Natural killer cell treated with Interleukin-12 subunit alpha and Interleukin-12 subunit beta and Interleukin-15 and Interleukin-18, amount 100 ng/mL, for 72 hours (primary cell): ENCODE measurements at places on chromosomes 11 and 22. TPM values are rescaled to one million over a fixed set of nuclear protein-coding genes. Genes with fewer than 3 reads are reported as not detected.

GRCh38 chr11:13668957-13669521 lies 571 bp downstream of the FAR1 start:
- H3K36me3 ChIP-seq = peaks cover 21% of the 10 kb centered on the region
- H3K27ac ChIP-seq = peak overlapping the region; percentile 90
- peaks cover 1% of the 10 kb centered on the region for H3K27me3 ChIP-seq
- H3K4me3 ChIP-seq = peak overlapping the region; percentile 99
- peak; percentile 60 for DNase-seq
- H3K4me1 ChIP-seq = peaks cover 38% of the 10 kb centered on the region

GRCh38 chr11:113111156-113111555 lies 149.9 kb downstream of the NCAM1 start:
- peaks cover 13% of the 10 kb centered on the region for H3K4me1 ChIP-seq
- H3K36me3 ChIP-seq = no peaks in the 10 kb centered on the region
- H3K4me3 ChIP-seq = no peak overlapping the region
- no peak for DNase-seq
- no peak overlapping the region for H3K27ac ChIP-seq

DNA sequence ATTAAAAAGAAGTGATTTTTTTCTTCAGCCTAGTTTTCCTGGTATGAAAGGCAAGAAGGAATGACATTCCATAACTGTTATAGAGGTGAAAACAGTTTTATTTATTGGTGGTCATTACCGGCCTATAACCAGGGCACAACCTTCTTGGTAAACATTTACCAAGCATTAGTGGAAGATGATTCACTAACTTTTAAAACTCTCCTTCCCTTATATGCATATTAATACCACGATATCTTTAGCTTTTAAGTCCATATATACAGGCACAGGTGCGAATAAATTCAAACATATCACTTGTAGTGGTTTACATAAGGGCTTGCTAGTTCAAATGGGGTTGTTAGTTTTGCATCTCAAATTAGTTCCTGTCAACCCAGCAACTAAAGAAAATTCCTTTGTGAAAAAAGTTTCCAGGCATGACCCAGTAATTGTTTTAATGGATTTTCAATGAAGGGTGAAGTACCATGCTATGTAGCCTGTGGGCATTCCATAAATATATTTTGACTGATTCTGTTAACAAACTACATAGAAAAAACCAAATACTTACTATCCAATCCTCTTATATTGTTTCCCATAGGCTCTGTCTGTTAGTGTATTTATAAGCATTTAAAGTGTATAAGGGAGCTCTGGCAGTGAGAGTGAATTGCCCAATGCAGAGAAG lies 30.6 kb upstream of the ROBO3 start:
- no peak for DNase-seq
- H3K4me1 ChIP-seq = peaks cover 6% of the 10 kb centered on the region
- H3K4me3 ChIP-seq = no peak overlapping the region
- no peak overlapping the region for H3K27ac ChIP-seq
- H3K36me3 ChIP-seq = no peaks in the 10 kb centered on the region
- H3K27me3 ChIP-seq = peaks cover 38% of the 10 kb centered on the region

DNA sequence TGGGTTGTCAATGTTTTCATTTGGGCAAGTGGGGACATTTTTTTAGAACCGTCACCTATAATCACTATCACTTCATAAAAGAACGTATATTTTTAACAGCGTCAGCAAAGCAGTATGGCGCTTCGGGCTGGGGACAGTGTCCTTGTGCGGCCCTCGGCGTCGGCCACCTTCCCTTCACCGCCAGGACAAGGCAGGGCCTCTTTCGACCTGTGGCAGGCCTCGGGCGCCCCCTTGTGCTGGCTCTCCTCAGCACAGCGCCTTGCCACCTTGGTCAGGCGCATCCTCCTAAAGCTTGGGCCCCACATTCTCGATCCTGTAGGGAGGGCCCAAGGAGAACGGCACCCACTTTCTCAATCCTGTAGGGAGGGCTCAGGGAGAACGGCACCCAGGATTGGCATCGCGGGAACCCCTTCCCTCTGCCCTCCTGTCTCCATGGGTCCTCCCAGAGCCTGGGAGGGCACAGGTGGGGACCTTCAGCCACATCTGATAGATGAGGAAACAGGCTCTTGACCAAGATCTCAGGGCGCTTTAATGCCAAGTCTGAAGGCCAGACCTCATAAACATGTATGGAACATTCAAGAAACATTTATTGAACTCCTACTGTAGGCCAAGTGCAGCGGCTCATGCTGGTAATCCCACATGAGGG lies 11.5 kb upstream of the FADD start:
- no peaks in the 10 kb centered on the region for H3K36me3 ChIP-seq
- no peak overlapping the region for H3K27ac ChIP-seq

DNA sequence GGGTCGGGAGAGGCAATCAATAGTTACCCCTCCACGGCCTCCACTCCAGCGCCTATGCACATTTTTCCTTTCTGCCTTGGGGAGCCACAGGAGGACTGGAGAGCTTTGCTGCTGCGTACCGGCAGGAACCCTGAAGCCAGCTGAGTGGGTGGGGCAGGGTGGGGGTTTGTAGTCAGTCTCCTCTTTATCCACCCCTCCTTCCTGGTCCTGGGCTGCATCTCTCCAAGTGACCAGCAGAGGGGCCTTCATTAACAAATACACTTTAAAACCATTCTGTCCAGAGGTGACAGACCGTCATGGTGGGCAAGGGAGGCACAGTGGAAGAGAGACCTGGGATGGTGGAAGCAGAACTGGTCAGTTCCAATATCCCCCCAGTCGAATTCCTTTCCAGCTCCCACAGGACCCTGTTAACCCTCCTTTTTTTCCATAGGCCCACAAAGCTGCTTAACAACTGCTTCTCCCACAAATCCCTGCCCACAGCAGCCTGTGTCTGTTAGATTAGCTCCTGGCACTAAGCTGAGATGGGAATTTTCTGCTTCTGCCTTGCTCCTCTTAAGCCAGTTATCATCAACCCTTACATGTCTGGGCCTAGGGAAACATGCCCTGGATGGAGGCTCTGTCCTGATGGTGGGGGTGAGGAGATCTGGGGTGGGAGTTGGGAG lies 3.9 kb upstream of the ABCG4 start:
- H3K27ac ChIP-seq = no peak overlapping the region
- peaks cover 12% of the 10 kb centered on the region for H3K4me1 ChIP-seq
- H3K4me3 ChIP-seq = no peak overlapping the region
- H3K36me3 ChIP-seq = no peaks in the 10 kb centered on the region

DNA sequence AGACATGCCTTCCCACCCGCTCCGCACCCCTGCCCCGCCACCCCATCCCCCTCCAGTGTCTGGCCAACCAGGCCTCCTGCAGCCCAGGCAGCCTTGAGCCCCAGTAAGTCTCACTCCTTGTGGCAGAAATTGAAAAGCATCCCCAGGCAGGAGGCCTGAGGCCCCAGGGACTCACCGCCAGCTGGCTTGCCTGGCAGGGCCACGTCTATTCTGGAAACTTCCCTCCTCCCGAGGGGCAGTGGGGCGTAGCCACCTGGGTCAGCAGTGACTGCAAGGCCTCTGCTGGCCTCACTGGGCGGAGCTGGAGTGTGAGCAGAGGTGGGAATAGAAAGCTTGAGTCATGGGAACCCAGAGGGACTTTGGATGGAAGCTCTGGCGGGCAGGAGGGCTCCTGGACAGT lies 26.3 kb downstream of the ANO1 start:
- H3K27me3 ChIP-seq = no peaks in the 10 kb centered on the region
- H3K36me3 ChIP-seq = no peaks in the 10 kb centered on the region
- no peak overlapping the region for H3K4me3 ChIP-seq
- DNase-seq = no peak
- no peaks in the 10 kb centered on the region for H3K4me1 ChIP-seq
- H3K27ac ChIP-seq = no peak overlapping the region

The CLMP gene
- not detected for total RNA-seq

The CDC42EP1 gene
- 1.9 TPM for total RNA-seq

GRCh38 chr22:45091254-45091854 lies 72.4 kb upstream of the NUP50 start:
- H3K4me3 ChIP-seq = no peak overlapping the region
- no peak overlapping the region for H3K27ac ChIP-seq
- no peaks in the 10 kb centered on the region for H3K36me3 ChIP-seq
- DNase-seq = no peak
- peaks cover 5% of the 10 kb centered on the region for H3K27me3 ChIP-seq

The ASPHD2 gene
- total RNA-seq = 13.6 TPM

The DTX4 gene
- 0.33 TPM for total RNA-seq

The PLAAT4 gene
- total RNA-seq = 42.5 TPM

- peaks cover 38% of the 10 kb centered on the region for H3K4me1 ChIP-seq
- no peaks in the 10 kb centered on the region for H3K27me3 ChIP-seq
- DNase-seq = no peak
- peak overlapping the region; percentile 96 for H3K4me3 ChIP-seq
- H3K36me3 ChIP-seq = no peaks in the 10 kb centered on the region
- peak overlapping the region; percentile 88 for H3K27ac ChIP-seq
Observed at GRCh38 chr11:68905421-68906360, 2.0 kb downstream of the IGHMBP2 start.

The CHRM4 gene
- 0.81 TPM for total RNA-seq

GRCh38 chr22:30115705-30116104 lies 35.4 kb downstream of the HORMAD2 start:
- DNase-seq = no peak
- no peak overlapping the region for H3K4me3 ChIP-seq
- H3K27me3 ChIP-seq = peaks cover 5% of the 10 kb centered on the region
- peaks cover 6% of the 10 kb centered on the region for H3K4me1 ChIP-seq

The OR4D5 gene
- not detected for total RNA-seq

The HBG2 gene
- not detected for total RNA-seq

DNA sequence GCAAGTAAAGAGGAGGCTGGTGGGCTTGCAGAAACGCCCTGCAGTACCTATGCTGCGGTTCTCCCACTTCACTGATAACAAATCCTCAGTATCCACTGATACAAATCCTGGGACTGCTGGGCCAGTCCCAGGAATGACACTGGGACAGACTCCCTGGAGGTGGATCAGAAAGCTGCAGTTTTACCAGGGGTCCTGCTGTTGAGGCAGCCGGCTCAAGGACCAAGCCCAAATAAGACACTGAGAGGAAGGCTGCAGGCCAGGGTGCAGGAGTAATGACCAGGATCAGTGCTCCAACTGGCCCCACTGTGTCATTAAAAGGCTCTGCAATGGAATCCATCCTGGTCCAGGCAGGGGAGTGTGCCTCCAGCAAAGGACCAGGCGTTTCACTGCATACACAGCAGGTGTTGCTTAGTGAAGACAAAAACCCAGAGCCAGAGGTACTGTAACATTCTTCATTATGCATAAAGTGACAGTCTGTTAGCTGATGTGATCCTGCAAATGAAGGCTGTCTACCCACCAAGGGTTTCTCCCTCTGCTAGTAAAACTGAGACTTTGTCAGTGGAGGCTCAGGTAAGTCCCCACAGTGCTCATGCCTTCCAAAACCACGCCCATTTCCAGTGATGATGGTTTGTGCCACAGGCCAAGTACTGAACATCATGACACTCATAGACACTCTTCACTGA lies 1.4 kb upstream of the C22orf39 start:
- H3K27me3 ChIP-seq = no peaks in the 10 kb centered on the region
- DNase-seq = peak; percentile 57
- H3K4me3 ChIP-seq = peak overlapping the region; percentile 97
- H3K4me1 ChIP-seq = peaks cover 32% of the 10 kb centered on the region

The PHOX2A gene
- not detected for total RNA-seq

The CHEK1 gene
- total RNA-seq = 74.7 TPM

DNA sequence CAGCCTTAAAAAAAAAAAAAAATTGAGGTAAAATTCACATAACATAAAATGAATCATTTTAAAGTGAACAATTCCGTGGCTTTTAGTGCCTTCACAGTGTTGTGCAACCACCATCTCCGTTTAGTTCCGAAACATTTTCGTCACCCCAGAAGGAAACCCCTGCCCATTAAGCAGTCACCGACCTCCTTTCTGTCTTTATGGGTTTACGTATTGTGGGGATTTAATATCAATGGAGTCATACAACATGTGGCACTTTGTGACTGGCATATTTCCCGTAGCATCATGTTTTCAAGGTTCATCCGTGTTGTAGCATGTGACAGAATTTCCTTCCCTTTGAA lies 65.5 kb downstream of the BCR start:
- no peaks in the 10 kb centered on the region for H3K27me3 ChIP-seq
- H3K4me1 ChIP-seq = peaks cover 83% of the 10 kb centered on the region
- peak overlapping the region; percentile 21 for H3K4me3 ChIP-seq
- peak overlapping the region; percentile 55 for H3K27ac ChIP-seq

The OR52I2 gene
- not detected for total RNA-seq

DNA sequence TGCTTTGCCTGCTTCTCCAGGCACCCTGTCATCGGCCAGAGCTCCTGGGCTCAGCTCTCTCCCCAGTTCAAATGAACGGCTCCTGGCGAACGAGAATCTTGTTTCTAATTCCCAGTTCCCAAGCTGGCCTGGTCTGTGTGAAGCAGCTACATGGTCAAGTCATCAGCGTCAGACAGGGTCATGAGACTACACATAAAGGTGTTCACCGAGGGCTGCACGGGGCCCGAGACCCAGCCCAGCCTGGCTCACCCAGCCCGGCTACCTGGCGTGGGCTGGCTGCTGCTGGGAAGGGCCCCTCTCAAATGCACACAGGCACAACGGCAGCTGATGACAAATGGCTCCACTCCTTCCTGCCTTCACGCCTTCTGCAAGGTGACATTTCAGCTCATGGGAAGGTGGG lies 14.6 kb upstream of the CELSR1 start:
- H3K27me3 ChIP-seq = peaks cover 8% of the 10 kb centered on the region
- H3K36me3 ChIP-seq = peaks cover 5% of the 10 kb centered on the region
- no peak overlapping the region for H3K4me3 ChIP-seq
- DNase-seq = no peak
- H3K27ac ChIP-seq = no peak overlapping the region

The TIMM8B gene
- total RNA-seq = 71.1 TPM

The CDKN1C gene
- 2.0 TPM for total RNA-seq

The ATL3 gene
- 40.6 TPM for total RNA-seq

DNA sequence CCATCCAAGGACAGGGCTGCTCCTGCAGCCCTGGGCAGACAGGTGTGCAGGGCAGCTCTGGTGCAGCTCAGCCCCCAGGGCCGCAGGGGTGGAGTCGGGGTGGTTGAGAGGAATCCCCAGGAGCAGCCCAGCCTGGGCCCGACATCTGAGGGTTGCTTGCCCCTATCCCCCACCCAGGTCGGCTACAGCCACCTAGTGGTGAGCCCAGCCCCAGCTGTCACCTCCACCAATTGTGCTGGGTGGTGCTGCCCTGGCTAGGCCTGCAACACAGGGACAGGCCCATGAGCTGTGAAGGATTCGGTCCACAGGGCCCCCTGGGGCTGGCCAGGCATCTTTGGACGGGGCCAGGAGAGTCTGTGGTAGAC lies 29.6 kb downstream of the RTN4R start:
- no peaks in the 10 kb centered on the region for H3K4me1 ChIP-seq
- H3K4me3 ChIP-seq = no peak overlapping the region
- H3K27ac ChIP-seq = no peak overlapping the region
- peak; percentile 70 for DNase-seq

DNA sequence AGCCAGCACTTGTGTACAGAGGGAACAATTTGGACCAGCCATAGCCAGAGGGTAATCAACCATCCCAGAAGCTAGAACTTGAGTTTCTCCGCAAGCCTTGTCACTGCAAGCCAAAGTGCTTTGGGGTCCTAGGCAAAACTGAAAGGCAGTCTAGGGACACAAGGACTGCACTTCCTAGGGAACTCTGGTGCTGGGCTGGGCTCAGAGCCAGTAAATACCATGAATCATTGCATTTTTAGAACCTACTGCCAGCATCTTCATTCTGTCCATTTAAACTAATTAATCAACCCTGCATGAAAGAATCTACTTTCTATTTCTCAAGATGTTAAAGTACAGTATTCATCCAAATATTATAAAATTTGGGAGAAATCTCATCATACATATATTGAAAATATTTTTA lies 20.0 kb downstream of the PATE3 start:
- no peak overlapping the region for H3K27ac ChIP-seq
- DNase-seq = no peak
- H3K27me3 ChIP-seq = peaks cover 2% of the 10 kb centered on the region
- no peak overlapping the region for H3K4me3 ChIP-seq

The TMEM191B gene
- 3.4 TPM for total RNA-seq

The CARD10 gene
- total RNA-seq = 0.53 TPM
